Mesenchymal stem cell (in vitro differentiated cells and primary cell): ENCODE measurements at places on chromosomes 2 and 18.

- DNase-seq = no peak
Observed at GRCh38 chr2:11257964-11258363, 86.5 kb downstream of the ROCK2 start.

- no peak for DNase-seq
Observed at GRCh38 chr2:29317077-29317517, 201.9 kb downstream of the CLIP4 start.

- DNase-seq = peak; percentile 64
Observed at GRCh38 chr2:143473216-143473615, 344.0 kb downstream of the ARHGAP15 start.

- DNase-seq = no peak
Observed at GRCh38 chr2:68658266-68658665, 14.9 kb downstream of the PROKR1 start.

GRCh38 chr18:24989760-24990593, 362.0 kb downstream of the ZNF521 start:
- DNase-seq = no peak

- no peak for DNase-seq
Observed at GRCh38 chr2:217691920-217692666, 310.7 kb downstream of the TNS1 start.

DNA sequence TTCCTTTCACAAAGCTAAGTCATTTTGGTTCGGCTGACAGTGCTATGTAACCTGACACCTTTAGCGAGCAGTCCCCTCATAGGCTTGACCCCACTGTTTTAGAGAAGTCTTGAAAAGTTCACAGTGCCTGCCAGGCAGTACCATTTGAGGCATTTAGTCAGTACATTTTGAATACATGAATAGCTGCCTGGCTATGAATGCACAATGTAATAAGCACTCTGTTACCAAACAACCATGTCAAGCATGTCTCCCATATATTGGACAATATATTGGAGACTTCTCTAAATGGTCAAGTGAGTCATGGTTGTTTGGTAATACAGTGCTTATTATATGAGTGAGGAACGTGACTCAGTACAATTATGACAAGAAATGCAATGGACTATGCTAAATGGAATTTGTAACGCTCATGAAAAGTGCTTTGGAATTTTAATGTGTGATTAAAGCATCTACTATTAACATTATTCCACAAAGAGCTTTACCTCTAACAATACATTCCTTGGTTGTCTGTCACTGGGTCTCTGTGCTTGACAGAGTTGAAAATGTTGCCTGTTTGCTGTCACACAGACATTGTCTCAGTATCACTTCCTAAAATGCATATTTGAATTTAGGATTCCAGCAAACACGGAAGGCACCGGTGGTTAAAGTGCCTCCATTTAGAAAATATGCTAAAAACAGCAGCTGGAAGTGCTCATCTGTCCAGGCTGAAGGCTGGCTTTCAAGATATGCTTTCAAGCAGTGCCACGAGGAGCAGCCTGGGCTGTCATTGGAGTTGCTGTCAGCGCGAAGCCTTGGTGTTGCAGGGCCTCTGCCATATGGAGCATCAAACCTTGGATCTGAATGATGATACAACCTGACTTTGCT, 458.6 kb downstream of the FBXO15 start:
- peak; percentile 86 for DNase-seq

- DNase-seq = peak; percentile 85
Observed at GRCh38 chr2:58923869-58924268, 682.7 kb upstream of the FANCL start.

GRCh38 chr18:21458788-21459187, 141.7 kb downstream of the ESCO1 start:
- DNase-seq = no peak

DNA sequence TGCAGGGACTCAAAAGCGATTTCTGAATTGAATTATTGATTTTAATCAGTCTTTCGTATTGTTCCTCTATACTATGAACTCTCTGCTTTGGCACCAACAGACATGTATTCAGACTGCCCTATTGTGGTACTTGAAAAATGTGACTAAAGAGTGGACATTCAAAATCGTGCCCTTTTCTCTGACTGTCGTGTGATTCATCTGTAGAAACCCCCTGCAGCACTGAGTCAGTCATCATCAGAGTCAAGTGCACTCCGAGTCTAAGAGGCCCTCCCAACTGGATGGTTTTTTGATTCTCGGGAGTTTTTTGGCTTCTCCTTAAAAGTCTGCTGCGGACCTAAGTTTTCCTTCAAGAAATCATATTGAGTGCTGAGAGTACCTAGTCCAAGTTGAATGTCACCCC, 96.4 kb upstream of the FOSL2 start:
- peak; percentile 84 for DNase-seq

- DNase-seq = peak; percentile 70
Observed at GRCh38 chr2:174682578-174683391, 81.5 kb downstream of the CHRNA1 start.

DNA sequence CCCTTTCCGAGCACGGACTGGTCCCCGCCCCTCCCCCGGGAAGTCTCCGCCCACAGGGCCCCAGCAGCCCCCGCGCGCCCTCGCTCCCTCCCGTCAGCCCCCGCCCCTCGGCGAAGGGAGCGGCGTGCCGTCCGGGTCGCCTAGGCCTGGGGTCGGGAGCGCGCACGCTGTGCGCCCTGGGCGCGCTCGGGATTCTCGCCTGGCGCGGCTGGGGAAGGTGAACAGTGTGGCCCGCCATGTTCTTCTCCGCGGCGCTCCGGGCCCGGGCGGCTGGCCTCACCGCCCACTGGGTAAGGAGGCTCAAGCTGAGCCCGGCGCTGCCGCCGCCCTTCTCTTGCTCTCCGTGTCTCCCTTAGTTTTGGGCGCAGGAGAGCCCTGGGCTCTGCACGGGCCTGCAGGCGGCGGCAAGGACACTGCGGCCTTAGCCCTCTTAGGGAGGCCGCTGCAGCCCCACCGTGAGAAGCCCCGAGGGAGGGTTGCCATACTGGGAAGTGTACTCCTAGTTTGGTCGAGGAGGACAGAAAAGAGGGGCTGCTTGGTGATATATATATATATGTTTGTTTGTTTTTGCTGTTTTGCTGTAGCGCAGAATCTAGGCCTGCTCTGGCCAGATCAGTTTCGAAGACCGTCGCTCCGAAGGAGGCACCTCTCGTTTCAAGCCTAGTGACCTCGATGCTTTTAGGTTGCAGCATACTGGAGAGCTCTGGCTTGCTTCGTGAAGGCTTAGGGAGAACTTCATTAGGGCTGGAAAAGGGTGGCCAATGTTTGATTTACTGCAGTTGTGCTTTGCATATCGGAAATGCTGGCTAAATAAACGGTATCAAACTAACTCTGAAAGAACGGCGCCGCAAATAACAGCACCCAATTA, at the start of gene NDUFV2:
Gene NDUFV2 (plus strand): TSS at position 192 of the 868 bp plus-strand sequence. CDS start 45 bp downstream, at position 237.
- DNase-seq = peak; percentile 95

GRCh38 chr2:223036790-223037444, 15.1 kb upstream of the KCNE4 start:
- no peak for DNase-seq

GRCh38 chr18:2651981-2652380, 3.5 kb upstream of the SMCHD1 start:
- DNase-seq = no peak

DNA sequence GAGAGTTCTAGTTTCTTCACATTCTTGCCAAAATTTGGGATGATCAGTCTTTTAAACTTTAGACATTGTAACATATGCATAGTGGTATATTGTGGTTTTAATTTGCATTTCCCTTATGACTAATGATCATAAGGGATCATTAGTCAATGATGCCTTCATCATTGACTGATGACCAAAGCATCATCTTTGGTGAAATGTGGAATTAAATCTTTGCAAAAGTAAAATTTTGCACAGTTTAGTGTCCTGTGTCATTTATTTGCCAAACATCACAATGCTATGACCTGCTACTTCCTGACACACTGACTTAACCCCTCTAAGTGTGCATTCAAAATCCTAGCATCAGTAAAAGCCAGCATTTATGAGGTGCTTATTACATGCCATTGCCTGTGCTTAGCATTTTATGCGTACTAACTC, 58.9 kb upstream of the SLC1A4 start:
- DNase-seq = no peak

DNA sequence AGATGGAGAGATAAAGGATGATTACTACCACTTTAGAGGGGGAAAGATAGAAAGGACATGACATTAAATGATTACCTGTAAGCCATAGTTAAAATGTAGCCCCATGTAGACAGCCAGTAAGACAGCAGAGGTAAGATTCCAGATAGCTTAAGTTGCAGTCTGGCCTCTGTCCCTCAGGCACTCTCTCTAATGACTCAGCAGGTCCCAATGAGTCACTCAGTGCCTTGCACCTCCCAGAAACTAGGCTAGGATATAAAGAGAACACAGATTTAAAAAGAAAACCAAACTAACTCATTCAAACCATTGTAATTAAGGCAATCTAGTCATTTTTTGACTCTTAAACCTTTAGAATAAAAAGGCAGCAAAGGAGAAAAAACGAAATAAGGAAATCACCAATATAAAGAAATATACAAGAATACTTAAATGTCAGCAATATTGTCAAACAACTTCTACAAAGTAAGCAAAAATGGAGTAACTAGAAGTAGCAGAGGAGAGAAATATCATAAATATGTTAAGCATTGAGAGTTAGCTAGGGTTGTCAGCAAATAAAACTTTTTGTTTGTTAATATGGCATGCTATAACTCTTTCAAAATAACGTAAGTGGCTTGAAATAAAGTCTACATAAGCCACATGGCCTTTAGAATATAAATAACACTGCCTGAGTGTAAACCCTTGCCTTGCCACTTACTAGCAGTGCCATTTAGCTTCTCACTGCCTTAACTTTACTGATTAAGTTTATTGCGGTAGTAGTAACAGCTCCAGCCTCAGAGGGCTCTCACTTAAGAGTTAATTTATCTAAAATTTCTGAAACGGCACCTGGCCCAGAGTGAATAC, 48.5 kb downstream of the SOCS6 start:
- DNase-seq = peak; percentile 93

DNA sequence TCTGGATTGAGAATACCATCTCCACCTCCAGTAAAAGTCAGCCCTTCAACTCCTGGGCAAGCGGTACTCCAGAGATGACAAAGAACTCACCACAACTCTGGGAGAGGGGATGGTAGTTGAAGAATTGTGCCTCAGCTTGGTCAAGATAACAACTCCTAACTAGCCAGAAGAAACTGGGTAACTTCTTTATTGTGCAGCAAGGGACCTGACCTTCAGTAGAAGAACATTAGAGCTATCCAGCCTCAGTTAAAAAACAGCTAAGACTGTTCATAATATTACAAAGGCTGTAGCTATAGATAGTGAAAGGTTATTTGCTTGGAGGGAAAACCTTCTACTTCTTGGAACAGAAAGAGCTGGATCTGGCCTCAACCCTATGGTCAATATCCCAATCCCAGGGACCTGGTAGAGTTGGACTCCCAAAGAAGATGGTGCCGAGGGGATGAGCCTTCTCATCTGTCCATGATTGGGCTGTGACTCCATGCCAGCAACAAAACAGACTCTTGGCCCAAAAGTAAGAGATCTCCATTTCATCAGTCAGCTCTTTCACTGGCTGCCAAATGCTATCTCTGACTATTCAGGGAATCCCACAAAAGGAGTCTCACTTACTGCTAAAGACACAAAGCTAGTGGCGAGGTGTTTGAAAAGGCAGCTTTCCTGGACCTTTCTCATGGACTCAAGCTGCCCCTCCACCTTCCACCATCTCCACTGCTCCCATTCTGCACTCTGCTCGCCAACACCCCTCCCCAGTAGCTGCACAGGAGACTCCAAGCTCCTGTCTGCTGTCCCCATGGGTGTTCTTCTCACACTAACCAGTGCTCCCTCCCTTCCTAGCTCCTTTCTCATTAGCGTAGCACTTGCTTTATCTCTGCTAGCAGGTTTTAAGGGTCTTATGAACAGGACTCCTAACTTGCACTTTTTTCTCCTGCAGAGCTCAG, 145.8 kb downstream of the CAPN13 start:
- DNase-seq = peak; percentile 26

DNA sequence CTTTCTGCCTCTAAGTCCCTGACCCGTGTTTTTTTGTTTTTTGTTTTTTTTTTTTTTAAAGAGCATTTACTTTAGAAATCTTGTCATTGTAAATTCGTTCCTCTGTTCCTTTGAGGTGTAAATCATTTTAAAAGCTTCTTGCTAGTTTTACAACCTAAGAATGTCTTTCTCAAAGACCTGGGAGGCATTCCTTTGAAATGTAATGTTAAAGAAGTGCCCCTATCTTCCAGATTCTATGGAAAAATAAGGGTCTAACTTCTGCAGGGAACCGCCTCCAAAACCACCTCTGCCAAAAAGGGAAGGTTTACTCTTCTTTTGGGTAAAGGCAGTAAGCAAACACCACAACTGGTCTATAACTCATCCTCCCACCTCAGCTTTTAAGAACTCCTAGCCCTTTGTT, 259.6 kb upstream of the ZNF804A start:
- no peak for DNase-seq

- no peak for DNase-seq
Observed at GRCh38 chr2:54901224-54901986, 148.8 kb downstream of the RTN4 start.

GRCh38 chr2:166375195-166375735, 479 bp downstream of the SCN9A start:
- peak; percentile 10 for DNase-seq

- peak; percentile 64 for DNase-seq
Observed at GRCh38 chr2:74199871-74200305, 1.5 kb downstream of the MTHFD2 start.

DNA sequence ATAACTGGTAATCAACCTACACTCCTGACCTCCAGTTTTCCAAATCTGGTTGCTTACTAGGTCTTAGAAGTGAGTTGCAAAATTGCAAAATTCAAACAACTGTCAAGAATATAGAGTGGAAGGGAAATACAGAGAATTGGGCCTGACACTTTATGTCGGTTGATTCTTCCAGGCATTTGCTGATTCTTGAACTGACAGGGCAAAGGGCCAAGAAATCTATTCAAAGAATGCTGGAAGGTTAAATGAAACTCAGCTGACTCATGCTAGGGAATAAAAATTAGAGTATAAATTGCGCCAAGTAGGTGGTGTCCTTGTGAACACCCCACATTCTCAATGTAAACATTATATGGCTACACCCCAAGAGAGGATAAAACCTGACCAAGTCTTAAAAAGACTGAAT, 21.5 kb upstream of the ZSCAN30 start:
- no peak for DNase-seq

DNA sequence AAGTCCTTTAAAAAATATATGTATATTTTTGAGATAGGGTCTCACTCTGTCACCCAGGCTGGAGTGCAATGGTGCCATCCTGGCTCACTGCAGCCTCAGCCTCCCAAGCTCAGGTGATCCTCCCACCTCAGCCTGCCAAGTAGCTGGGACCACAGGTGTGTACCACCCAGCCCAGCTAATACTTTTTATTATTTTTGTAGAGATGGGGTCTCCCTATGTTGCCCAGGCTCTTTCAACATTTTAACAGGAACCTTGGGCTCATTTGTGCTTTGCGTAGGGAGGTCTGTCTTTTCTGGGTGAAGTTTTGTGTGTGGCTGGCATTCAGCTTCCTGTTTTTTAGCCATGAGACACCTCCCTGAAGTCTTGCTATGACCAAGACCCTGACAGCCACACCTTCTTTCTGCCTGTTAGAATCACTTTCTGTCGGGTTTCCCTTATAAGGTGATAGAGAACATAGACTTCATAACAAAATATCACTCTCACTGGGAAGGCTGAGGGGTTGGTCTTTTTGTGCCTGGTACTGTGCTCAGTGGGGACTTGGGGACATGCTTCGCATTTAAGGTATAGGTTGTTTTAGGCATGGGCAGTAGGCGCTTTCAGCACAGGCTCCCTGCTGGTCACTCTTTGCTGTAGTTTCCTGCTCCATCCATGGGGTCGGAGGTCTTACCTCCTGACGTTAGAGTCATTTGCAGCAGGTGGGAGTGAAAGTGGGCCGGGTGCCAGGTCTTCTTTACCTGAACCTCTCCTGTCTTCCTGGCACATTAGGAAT, 3.4 kb downstream of the RAB31 start:
- DNase-seq = no peak
